GM12864 (cell line): ENCODE measurements at places on chromosomes 3 and 15.

- DNase-seq = no peak
Measured at GRCh38 chr15:70802629-70803028, 39.3 kb upstream of the UACA start.

GRCh38 chr3:196007744-196008335 is 74.0 kb downstream of the TFRC start:
- no peak for DNase-seq

- no peak for DNase-seq
Measured at GRCh38 chr15:99154271-99154670, 49.4 kb downstream of the SYNM start.

DNA sequence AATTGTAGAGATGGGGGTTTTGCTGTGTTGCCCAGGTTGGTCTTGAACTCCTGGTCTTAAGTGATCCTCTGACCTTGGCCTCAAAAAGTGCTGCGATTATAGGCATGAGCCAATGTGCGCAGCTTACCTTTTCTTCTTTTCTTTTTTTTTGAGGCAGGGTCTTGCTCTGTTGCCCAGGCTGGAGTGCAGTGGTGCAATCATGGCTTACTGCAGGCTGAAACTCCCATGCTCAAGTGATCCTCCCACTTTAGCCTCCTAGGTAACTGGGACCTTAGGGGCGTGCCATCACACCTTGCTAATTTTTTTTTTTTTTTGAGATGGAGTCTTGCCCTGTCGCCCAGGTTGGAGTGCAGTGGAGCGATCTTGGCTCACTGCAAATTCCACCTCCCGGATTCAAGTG is 13.0 kb downstream of the RBM6 start:
- DNase-seq = no peak

GRCh38 chr3:40258555-40258954 is 51.0 kb upstream of the EIF1B start:
- no peak for DNase-seq

GRCh38 chr15:40968290-40969085 is 15.2 kb downstream of the CHAC1 start:
- DNase-seq = no peak

DNA sequence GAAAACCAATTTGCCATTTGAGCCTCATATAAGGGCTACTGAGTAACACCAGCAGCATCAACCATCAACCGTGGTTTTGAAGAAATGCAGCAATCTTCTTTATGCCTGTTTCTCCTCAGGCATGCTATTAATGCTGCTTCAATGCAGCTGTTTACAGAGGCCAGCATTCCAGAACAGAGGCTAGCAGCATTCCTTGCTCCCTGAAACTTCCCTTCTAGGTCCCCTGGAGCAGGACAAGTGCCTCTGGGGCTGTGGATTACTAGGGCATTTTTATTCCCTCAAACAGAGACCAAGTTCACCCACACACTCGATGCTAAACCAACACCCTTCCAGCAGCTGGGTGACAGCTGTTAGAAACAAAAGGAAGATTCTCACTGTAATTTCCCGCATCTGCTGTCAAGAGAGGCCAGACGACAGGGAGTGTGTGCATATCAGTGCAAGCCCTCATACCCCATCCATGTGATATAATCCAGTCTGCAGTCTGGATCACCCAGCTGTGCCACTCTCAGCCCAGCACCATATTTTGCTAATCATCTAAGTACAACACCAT is 57.5 kb downstream of the HOMER2 start:
- DNase-seq = no peak

- DNase-seq = no peak
Measured at GRCh38 chr15:70264014-70264582, 166.4 kb upstream of the TLE3 start.

- no peak for DNase-seq
Measured at GRCh38 chr3:20141316-20141715, 44.7 kb downstream of the SGO1 start.

DNA sequence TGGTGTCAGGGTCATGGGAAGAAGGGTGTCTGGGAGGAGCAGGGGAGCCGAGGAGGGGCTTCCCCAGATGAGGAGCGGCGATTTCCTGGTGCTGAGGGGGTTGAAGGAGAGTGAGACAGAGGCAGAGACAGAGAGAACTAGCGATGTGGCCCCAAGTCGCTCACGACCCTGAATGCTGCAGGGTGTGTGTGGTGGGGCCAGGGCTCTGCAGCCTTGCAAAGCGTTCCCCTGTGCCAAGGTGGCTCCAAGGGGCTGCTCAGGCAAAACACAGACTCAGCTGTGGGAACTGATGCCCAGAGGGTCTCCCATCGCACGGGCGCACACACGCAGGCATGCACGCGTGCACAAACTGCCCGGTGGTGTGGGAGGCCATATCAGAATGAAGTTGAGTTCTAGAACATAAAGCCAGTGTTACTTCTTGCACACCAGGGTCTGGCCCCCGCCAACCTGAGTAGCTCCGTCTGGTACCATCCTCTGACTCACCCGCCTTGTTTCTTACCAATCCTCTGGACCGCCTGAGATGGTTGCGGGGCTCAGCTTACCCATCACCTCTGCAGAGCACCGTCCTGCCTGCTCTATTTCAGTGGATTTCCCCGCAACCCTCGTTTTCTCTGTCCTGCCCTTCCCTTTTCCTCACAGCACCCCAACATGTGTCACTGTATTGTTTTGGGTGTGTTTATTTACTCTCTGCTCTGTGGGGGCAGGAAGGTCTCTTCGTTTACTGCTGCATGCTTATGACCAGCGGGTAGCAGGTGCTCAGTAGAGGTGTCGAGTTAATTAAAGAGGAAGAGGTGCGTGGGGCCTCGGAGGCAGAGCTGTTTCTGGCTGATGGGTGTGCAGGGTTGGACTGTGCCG is 4.5 kb downstream of the MELTF start:
- DNase-seq = no peak

GRCh38 chr3:66350601-66351000 is 129.8 kb downstream of the SLC25A26 start:
- DNase-seq = no peak

- DNase-seq = no peak
Measured at GRCh38 chr3:47581422-47581821, 2.8 kb upstream of the CSPG5 start.

DNA sequence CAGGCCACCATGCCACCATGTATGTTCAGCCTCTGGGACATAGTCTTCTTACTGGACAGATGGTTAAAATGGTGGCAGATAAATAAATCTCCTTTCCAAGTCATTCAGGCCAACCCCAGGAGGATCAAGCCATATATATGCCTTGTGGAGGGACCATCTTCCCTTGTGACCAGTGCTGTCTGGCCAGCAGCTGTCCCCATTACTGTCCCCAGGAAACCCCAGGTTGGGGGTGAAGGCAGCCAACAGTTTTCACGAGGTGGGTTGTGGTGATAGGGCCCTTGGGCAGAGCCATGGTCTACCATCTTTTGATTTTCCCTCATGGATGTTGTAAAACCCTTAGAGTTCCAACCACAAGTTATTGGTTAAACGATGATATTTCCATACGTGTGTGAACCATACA is 48.7 kb upstream of the PCSK6 start:
- no peak for DNase-seq

DNA sequence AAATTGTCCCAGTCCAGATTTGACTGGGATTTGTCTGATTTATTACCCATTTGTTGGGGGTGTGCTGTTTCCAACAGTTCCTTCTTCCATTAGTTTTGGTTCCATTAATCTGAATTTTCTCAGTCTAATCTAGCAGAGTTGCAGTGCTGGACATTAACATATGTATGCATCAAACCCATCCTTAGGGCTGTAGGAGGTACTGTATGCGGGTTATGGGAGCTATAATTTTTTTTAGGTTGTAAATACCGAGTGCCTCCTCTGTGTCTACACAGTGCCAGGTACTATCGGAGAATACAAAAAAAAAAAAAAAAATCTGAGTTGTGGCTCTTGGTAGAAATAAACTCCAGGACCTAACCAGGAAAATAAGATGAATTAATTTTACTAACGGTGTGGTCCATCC is 133.8 kb downstream of the LIPC start:
- no peak for DNase-seq

DNA sequence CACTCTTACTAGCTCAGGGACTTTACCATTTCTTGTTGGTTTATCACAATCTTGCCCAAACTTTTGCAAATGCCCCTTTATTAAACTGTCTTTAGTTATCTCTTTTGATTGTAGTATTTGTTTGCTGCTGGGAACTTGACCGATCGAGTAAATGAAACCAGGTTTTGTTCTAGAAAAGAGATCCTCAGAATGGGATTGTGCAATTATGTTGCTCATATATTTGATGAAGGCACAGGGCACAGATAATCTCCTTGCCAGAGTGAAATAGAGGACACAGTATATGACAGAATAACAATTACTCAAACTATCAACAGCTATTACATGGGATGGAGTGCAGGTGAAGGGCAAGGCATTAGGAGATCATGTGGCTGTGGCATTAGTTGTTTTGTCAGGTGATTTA is 216.6 kb upstream of the RASGRP1 start:
- no peak for DNase-seq

GRCh38 chr3:194541483-194541882 is 54.7 kb upstream of the ATP13A3 start:
- no peak for DNase-seq

GRCh38 chr15:63490345-63491034 is 13.9 kb upstream of the USP3 start:
- no peak for DNase-seq

DNA sequence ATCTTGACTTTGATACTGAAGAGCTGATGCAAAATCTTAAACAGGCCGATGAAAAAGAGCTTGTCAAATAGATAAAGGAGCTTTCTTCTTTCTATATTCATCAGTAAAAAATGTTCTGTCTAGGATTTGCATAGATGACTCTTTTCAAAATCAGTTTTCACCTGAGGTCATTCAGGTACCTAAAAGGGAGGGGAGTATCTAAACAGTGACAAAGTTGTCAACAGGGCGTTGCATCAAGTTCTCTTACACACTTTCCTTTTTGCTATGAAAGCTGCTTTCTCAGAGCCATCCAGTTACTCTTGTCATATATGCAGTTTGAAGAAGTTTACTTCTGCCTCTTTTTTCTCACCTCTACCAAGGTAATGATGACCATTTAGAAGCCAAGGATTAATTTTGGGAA is 60.0 kb downstream of the AKAP13 start:
- DNase-seq = no peak

DNA sequence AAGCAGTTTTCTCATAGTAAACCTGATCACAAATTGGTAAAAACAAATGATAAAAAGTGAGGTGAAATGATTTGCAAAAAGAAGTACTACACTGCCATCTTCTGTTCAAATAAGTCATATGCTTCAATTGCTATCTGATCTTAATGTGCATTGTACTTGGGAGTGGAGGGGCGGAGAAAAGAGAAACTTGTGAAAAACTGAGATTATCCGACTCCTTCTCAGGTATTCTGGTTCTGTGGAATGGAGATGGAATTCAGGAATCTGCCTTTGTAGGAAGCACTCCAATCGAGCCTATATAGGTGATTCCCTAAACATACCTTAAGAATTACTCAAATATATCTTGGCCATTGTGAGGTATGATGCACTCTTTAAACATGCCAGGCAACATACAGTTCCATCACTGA is 180.6 kb downstream of the CHL1 start:
- peak; percentile 8 for DNase-seq

GRCh38 chr3:134464064-134464688 is 21.6 kb downstream of the ANAPC13 start:
- DNase-seq = no peak

DNA sequence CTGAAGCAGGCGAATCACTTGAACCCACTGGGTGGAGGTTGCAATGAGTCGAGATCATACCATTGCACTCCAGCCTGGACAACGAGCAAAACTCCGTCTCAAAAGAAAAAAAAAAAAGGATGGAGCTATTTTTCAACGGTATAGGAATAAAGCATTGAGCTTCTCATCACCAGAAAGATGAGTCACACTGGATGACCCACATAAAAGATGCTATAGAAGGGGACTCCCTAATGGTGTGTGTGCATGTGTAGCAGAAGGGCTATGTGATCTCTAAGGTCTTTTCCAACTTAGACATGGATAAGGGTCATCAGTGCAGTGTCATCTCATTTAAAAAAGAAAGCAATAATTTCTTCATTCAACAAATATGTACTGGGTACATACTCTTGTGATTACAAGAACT is 476.0 kb downstream of the MFSD1 start:
- no peak for DNase-seq

GRCh38 chr3:99762901-99763300 is 54.8 kb upstream of the CMSS1 start:
- DNase-seq = no peak

DNA sequence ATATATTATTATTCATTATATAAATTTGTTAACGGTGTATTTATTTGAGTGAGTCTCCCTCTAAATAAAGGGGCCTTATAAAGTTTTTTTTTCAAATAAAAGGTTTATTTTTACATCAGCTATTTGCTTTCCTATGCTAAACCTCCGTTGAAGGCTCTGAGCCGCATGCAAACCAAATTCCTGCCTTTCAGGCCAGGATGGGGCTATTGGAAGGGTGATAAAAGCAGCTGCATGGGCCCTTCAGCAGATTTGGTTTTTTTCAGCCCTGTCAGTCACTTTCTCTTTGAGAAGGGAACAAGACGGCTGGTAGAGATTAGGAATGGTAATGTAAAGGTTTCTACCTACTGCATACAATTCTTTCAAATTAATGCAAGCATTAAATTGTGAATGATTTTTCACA is 244.2 kb downstream of the WNT5A start:
- DNase-seq = no peak
